Naive thymus-derived CD4-positive, alpha-beta T cell (primary cell): ENCODE measurements at places on chromosomes 12 and 14.

DNA sequence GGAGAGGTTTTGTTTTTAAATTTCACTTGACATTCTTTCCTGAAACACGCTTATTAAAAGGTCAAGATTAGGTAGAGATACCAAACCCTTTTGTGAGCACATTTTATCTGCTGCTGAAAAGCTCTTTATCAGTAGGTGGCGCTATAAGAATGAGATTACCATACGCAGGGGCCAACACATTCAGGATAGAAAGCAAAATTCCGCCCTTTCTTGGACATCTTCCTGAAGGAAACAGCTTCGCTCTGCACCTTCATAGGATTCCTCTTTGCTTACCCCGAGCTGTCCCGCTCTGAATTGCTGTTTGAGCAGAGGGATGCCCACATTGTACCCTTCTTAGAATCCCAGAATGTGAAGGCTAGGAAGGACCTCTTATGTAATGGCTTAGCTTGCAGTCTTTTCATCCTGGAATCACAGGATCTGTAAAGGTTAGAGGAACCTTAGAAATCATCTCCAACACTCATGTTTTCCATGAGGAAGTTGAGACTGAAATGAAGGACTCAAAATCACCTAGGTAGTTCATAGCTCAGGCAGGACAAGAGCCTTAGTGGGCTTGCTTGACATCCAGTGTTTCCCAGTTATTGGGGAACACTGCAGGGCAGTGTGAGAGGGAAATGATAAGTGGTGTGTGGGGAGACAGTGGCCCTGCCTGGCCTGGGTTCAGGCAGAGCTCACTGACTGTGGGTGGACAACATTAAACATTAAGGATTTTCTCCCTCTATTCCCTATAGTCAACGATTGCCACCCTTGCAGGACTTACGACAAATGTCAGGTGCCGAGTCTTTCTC is 38.7 kb upstream of the CRY1 start:
- H3K27ac ChIP-seq, result no peak overlapping the region
- no peaks in the 10 kb centered on the region for H3K27me3 ChIP-seq
- no peaks in the 10 kb centered on the region for H3K36me3 ChIP-seq
- DNase-seq, result no peak
- H3K4me3 ChIP-seq, result no peak overlapping the region
- no peaks in the 10 kb centered on the region for H3K4me1 ChIP-seq

GRCh38 chr12:109421355-109422087 is 55.6 kb downstream of the KCTD10 start:
- no peaks in the 10 kb centered on the region for H3K36me3 ChIP-seq
- no peak overlapping the region for H3K4me3 ChIP-seq
- no peak overlapping the region for H3K27ac ChIP-seq
- no peaks in the 10 kb centered on the region for H3K4me1 ChIP-seq
- no peak for DNase-seq

GRCh38 chr14:99605299-99605961 is 1.4 kb upstream of the CCDC85C start:
- H3K27me3 ChIP-seq, result no peaks in the 10 kb centered on the region
- H3K36me3 ChIP-seq, result peaks cover 7% of the 10 kb centered on the region
- peak; percentile 75 for DNase-seq
- peak overlapping the region; percentile 95 for H3K4me3 ChIP-seq
- peaks cover 19% of the 10 kb centered on the region for H3K4me1 ChIP-seq

GRCh38 chr14:36162267-36162666 is 14.3 kb downstream of the PTCSC3 start:
- no peaks in the 10 kb centered on the region for H3K27me3 ChIP-seq
- H3K4me1 ChIP-seq, result no peaks in the 10 kb centered on the region
- DNase-seq, result no peak
- no peak overlapping the region for H3K27ac ChIP-seq

DNA sequence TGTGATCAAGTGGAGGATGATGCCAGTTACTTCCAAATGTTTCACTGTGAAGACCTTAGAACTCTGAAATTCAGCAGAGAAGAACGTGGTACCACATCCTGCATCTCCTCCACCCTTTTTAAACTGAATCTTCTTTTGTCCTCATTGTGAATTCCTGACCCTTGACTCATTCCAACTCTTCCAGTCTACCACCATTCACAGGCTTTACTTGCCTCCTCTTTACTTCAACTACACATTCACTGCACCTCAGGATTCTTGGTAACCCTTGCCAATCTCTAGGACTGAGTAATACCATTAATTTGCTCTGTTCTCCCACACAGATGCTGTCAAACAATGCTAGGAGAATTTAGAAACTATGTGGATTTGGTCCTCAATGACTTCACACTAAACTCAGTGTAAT is 37.3 kb downstream of the PPP1R12A start:
- no peaks in the 10 kb centered on the region for H3K36me3 ChIP-seq
- H3K27me3 ChIP-seq, result no peaks in the 10 kb centered on the region
- no peak overlapping the region for H3K4me3 ChIP-seq
- H3K27ac ChIP-seq, result no peak overlapping the region
- no peak for DNase-seq
- peaks cover 3% of the 10 kb centered on the region for H3K4me1 ChIP-seq

GRCh38 chr14:21399311-21399870 is 15.6 kb upstream of the SUPT16H start:
- H3K4me1 ChIP-seq, result no peaks in the 10 kb centered on the region
- H3K27me3 ChIP-seq, result no peaks in the 10 kb centered on the region
- DNase-seq, result no peak

GRCh38 chr14:30420515-30420914 is 138.4 kb upstream of the G2E3 start:
- no peak overlapping the region for H3K4me3 ChIP-seq
- DNase-seq, result no peak
- no peaks in the 10 kb centered on the region for H3K4me1 ChIP-seq
- no peak overlapping the region for H3K27ac ChIP-seq
- H3K27me3 ChIP-seq, result peaks cover 4% of the 10 kb centered on the region

GRCh38 chr14:68394764-68395143 is 398.1 kb downstream of the ZFP36L1 start:
- no peaks in the 10 kb centered on the region for H3K36me3 ChIP-seq
- no peaks in the 10 kb centered on the region for H3K4me1 ChIP-seq

GRCh38 chr14:88798156-88798555 is 5.4 kb upstream of the EML5 start:
- no peak overlapping the region for H3K27ac ChIP-seq
- H3K4me3 ChIP-seq, result no peak overlapping the region
- no peaks in the 10 kb centered on the region for H3K4me1 ChIP-seq
- no peaks in the 10 kb centered on the region for H3K36me3 ChIP-seq
- DNase-seq, result no peak

- H3K4me1 ChIP-seq, result no peaks in the 10 kb centered on the region
- H3K27ac ChIP-seq, result no peak overlapping the region
- no peak overlapping the region for H3K4me3 ChIP-seq
- no peaks in the 10 kb centered on the region for H3K36me3 ChIP-seq
- DNase-seq, result no peak
- H3K27me3 ChIP-seq, result no peaks in the 10 kb centered on the region
Measured at GRCh38 chr12:79000501-79000900, 135.9 kb downstream of the SYT1 start.

GRCh38 chr14:93065272-93065730 is 50.4 kb downstream of the ITPK1 start:
- no peaks in the 10 kb centered on the region for H3K27me3 ChIP-seq
- peaks cover 11% of the 10 kb centered on the region for H3K4me1 ChIP-seq
- H3K4me3 ChIP-seq, result no peak overlapping the region
- no peaks in the 10 kb centered on the region for H3K36me3 ChIP-seq
- H3K27ac ChIP-seq, result peak overlapping the region; percentile 33
- DNase-seq, result no peak

DNA sequence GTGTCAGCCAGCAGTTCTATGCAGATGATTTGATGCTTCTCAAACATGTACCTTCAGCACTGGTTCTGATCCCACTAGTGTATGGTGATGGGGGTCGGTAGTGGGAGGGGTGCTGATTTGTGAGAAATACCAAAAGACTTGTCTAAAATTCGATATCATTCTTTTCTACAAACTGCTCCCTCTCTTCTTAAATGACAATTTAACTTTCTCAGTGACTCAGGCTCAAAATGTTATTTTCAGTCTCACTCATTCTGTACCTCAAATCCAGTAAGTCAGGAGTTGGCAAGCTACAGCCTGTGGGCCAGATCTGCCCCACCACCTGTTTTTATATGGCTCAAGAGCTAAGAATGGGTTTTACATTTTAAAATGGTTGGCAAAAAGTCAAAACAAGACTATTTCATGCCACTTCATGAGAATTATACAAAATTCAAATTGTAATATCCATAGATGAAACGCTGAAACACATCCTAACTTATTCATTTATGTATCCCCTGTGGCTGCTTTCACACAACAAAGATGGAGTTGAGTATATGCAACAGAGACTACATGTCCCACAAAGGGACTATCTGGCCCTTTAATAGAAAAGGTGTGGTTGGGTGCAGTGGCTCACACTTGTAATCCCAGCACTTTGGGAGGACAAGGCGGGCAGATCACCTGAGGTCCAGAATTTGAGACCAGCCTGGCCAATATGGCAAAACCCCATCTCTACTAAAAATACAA is 6.6 kb upstream of the NOP2 start:
- no peaks in the 10 kb centered on the region for H3K4me1 ChIP-seq
- no peak overlapping the region for H3K27ac ChIP-seq
- H3K36me3 ChIP-seq, result peaks cover 35% of the 10 kb centered on the region

DNA sequence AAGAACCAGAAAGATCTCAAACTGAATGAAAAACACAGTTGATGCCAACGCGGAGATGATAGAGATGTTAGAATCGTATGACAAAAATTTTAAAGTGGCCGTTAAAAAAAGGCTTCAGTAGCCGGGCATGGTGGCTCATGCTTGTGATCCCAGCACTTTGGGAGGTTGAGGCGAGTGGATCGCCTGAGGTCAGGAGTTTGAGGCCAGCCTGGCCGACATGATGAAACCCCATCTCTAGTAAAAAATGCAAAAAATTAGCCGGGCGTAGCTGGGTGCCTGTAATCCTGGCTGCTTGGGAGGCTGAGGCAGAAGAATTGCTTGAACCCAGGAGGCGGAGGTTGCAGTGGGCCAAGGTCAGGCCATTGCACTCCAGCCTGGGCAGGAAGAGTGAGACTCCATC is 5.4 kb upstream of the ACVRL1 start:
- no peak for DNase-seq
- H3K27ac ChIP-seq, result no peak overlapping the region
- no peaks in the 10 kb centered on the region for H3K4me1 ChIP-seq
- H3K27me3 ChIP-seq, result no peaks in the 10 kb centered on the region
